ENCODE measurements at places on chromosomes 5 and 9. TPM values are rescaled to one million over a fixed set of nuclear protein-coding genes. Genes with fewer than 3 reads are reported as not detected.

DNA sequence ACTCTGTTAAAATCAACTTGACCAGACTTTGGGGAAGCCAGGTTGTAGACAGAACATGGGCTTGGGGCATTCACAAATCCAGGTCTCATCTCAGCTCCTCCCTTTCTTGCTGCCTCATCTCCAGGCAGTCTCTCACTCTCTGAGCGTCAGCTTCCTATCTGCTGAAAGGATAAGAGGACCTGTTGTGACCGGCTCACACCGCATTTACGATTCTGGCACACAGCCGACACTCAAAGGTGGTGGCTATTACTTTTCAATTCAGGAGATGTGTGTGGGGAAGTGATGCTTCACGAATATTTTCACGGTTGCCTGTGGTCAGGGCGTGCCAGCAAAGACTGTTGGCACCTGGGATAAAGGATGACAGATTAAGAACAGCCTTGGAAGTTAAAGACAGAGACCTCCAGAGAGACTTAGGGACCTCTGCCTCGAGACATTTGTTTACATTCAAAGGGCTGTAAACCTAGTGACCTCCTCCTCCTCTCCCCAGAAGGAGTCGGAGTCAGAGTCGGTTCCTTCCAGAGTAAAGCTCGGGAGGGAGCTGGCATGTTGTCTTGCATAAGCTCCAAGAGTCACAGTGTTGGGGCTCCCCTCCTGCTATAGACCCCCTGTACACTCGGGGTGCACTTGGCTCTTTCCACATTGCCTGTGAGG lies 83.2 kb downstream of the AK8 start:
- DNase-seq: no peak
- H3K27ac ChIP-seq: no peak overlapping the region
- no peaks in the 10 kb centered on the region for H3K36me3 ChIP-seq
- H3K4me1 ChIP-seq: peaks cover 7% of the 10 kb centered on the region
- H3K27me3 ChIP-seq: peaks cover 15% of the 10 kb centered on the region
- no peak overlapping the region for H3K4me3 ChIP-seq

- H3K4me3 ChIP-seq: no peak overlapping the region
- H3K36me3 ChIP-seq: no peaks in the 10 kb centered on the region
- H3K27me3 ChIP-seq: no peaks in the 10 kb centered on the region
- no peak overlapping the region for H3K27ac ChIP-seq
Measured at GRCh38 chr5:39928709-39929108, 503.9 kb upstream of the DAB2 start.

The CDH6 gene
- polyA plus RNA-seq: 0.83 TPM

DNA sequence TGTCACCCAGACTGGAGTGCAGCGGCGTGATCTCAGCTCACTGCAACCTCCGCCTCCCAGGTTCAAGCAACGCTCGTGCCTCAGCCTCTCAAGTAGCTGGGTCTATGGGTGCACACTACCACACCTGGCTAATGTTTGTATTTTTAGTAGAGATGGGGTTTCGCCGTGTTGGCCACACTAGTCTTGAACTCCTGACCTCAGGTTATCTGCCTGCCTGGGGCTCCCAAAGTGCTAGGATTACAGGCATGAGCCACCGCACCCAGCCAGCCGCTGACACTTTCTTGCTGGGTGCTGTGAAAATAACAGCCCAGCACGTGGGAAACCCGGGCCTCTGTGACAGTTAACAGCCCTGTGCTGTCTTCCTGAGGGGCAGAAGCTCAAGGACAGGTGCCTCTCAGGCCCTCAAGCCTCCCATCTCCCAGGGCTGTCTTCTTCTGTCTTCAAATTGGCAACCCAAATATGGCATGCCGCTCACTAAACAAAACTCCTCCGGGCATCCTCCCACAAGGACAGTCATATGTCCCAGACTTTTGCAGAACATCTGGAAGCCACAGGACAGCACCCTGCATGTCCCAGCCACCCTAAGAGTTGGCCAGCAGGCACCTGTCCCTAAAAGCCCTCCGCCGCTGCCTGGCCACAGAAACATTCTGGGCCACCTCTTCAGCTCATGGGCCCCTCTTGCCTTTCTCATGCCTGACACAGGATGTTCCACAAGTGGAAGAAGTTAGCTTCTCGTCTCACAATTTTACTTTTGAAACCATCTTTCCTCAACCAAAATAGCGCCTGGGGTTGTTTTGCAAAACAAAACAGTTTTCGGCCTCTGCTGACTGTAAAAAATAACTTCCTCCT lies 233.6 kb downstream of the SYK start:
- no peaks in the 10 kb centered on the region for H3K36me3 ChIP-seq
- DNase-seq: no peak
- H3K4me1 ChIP-seq: no peaks in the 10 kb centered on the region

The SYK gene
- polyA plus RNA-seq: 0.53 TPM

DNA sequence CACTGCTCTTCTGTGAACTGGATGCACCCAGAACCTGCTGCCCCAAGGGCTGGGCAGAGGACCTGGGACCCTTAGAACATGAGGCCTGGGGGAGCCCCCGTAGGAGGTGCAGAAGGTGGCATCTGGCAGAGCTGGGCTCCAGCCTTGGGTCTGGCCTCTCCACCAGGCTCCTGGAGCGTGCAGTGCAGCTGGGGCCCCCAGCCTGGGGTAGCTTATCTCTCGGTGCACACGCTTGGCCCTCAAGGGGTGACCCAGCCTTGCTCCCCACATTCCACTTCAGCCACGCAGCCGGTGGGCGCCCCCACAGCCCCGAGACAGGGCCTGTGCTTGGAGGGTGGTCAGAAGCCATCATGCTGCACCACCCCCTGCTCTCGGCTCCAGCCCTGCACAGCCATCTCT lies 5.6 kb upstream of the NR5A1 start:
- no peaks in the 10 kb centered on the region for H3K4me1 ChIP-seq
- H3K27me3 ChIP-seq: no peaks in the 10 kb centered on the region
- H3K27ac ChIP-seq: no peak overlapping the region
- DNase-seq: no peak
- H3K36me3 ChIP-seq: no peaks in the 10 kb centered on the region

DNA sequence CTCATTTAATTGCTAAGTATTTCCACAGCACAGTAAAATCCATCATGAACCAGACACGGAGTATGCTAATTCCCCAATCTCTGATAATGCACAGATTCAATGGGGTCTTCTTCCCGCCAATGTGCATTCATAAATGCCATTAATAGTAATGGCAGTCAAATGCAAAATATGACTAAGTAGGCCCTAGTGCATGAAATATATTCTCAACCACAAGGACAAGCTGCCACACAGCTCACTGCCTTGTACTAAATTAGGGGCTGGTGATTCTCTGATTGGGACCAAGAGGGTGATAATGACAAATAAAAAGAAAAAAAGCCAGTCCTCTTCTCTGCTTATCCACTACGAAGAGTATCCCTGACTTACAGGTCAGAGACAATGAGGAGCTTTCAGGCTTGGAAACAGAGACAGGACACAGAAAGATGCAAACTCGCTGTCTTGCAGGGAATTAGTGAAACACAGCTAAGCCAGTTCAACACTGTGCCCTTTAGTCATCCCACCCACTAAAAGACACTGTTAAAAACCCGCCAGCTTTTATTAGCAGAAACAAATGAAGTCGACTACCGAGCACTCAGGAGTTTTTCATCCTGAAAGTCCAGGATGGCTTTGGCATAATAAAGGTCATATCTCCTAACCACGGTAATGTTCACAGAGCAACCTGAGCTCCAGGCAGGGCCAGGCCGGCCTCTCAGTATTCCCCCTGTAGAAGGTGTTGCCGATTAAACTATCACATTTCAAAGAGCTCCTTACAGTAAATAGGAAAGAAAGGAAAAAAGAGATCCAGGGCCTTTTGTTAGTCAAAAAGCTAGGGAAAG lies 148.1 kb downstream of the EBF1 start:
- no peak overlapping the region for H3K27ac ChIP-seq
- H3K27me3 ChIP-seq: no peaks in the 10 kb centered on the region
- no peaks in the 10 kb centered on the region for H3K36me3 ChIP-seq
- DNase-seq: no peak
- peaks cover 7% of the 10 kb centered on the region for H3K4me1 ChIP-seq

The CRB2 gene
- polyA plus RNA-seq: not detected
